ENCODE measurements at places on chromosomes 4 and X.
A peak's percentile ranks its signal among the peaks of the same experiment; 100 is the strongest.

- DNase-seq, result peak; percentile 15
Measured at GRCh38 chr4:173160871-173161270, 7.7 kb upstream of the GALNT7 start.

GRCh38 chr4:162869157-162869556 is 297.5 kb downstream of the NAF1 start:
- DNase-seq, result no peak

- no peak for DNase-seq
Measured at GRCh38 chr4:133320576-133321170, 171.6 kb downstream of the PCDH10 start.

DNA sequence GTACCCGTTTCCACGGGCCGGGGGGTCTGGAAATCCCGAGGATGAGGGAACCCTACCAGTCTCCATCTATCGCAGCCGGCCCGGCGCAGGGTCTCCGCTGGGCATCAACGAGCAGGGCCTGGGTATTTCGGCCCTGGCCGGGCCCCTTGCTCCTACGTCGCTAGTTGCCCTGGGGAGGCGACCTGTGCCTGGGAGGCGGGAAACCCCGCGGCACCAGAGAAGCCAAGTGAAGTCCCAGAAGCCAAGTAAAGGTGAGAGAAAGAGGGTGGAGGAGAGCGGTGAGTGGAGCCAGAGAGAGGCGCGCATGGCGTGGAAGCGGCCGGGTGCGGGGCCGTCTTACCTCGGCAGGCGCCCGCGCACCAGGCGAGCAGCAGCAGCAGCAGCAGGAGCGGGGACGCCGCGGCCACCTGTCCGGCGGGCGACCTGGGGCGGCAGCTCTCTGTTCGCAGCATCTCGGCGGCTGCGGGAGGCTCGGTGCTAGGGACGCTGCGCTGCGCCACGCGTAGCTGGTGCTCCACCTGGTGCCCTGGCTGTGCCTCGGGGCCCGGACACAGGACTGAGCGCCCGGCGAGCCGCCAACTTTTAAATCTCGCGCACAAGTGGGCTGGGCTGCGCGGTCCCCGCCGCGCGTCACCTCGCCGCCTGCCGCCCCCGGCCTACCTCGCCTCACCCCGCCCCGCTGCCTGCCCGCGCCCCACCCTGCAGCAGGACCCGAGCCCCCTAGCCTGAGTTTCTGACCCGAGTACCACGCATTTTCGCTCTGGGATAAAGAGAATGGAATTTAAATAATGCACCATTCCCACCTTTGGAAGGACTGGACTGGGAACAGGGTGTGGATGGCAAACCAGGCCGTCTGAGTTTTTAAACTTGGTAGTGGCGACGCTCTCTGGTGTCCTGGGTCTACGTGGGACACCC is at the start of gene NMU:
NMU (minus strand) TSS at position 558 of the 915 bp plus-strand sequence; CDS start at position 452, 106 bp downstream.
- peak; percentile 69 for DNase-seq

DNA sequence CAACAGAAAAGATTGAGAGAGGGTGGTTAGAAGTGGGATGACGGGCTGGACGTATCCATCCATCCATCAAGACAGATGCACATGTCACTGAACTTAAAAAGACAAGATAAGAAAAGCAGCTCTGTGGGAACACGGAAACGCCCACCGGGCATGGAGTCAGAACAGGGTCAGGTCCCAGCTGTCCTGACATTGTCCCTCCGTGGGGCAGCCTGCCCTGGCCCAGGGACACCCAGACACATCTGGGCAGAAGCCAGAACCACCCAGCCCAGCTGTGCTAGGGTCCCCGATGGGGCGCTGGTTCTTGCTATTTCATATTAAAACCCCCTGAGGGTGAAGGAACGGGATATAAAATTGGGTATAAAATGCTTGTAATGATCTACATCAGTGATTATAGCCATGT is 88.5 kb downstream of the PPP2R2C start:
- no peak for DNase-seq

All from activated CD4-positive, alpha-beta T cell treated with anti-CD3 and anti-CD28 coated beads, Interleukin-2, amount 10 ng/mL, durations not matched to agents 24 days and 14 days (primary cell).